Activated CD8-positive, alpha-beta memory T cell treated with anti-CD3 and anti-CD28 coated beads, Interleukin-2, amount 50 U/mL, for 48 hours (primary cell): ENCODE measurements at places on chromosomes 13 and 19.

DNA sequence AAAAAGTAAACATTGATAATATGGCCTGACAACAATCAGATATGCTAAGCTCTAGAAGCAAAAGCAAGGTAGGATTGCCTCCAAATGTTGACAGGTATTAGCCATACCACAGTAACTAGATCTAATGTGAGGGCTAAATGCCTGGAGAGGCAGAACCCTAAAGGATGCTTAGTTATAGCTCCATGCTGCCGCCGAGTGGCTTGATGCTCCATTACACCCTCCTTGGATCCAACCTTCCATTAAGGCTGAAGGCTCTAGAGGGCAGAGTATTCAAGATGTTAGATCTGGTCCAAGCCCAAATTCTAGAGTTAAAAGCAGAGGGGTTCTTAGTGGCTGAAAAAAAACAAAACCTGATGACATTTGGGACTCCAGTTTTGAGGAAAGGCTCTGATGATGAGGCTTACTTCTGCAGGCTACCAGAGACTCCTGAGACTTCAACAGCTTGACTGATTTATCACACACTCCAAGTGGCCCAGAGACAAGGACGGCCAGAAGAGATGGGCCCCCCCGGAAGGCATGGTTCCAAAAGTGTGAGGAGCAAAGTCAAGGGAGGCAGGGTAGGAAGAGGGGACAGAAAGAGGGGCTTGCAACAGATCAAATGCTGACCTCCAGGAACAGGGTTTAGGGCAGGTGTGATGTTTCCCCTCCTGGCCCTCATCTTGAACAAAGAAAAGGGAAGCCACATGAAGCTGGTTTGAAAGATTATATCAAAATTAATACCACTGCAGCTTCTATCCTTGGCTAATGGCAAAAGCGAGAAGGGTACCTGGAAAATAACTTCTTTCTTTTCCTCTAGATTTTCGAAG is 21.9 kb upstream of the CPB2 start:
- DNase-seq: peak; percentile 70

- DNase-seq: peak; percentile 69
Observed at GRCh38 chr19:11581740-11582139, 4.3 kb upstream of the ACP5 start.

DNA sequence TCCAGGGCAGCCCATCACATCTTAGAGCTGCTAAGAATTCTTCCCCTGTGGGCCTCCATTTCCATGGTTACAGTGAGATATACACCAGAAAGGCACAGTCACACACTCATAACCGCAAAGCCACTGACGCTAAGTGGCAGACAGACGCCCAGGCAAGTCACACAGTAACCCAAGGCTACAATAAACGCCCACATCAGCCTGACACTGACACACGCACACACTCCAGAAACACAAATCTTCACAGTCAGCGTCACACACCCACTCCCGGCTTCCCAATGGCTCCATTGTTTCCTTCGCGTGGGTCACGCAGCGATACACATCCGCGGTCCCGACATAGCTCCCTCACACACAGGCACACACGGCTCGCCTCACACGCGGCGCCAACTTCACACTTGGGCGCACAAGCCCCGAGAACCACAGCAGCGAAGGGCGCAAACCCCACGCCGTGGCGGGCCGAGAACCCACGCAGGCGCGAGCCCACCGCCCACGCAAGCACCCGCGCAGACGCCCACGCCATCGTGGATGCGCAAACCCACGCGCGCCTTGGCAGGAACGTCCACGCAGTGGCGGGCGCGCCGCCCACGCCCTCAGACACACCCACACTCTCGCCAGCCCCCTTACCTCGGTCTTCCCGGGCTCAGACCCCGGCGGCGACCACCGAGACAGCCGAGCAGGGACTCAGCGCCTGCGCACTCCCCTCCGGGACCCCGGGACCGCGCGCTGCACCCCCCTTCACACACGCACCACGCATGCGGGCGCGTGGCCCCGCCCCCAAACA is at the start of gene ZNF667:
TSS of gene ZNF667 (minus strand) at position 695 of the 778 bp plus-strand sequence. CDS start 14,975 bp downstream, outside the sequence.
- DNase-seq: peak; percentile 55

DNA sequence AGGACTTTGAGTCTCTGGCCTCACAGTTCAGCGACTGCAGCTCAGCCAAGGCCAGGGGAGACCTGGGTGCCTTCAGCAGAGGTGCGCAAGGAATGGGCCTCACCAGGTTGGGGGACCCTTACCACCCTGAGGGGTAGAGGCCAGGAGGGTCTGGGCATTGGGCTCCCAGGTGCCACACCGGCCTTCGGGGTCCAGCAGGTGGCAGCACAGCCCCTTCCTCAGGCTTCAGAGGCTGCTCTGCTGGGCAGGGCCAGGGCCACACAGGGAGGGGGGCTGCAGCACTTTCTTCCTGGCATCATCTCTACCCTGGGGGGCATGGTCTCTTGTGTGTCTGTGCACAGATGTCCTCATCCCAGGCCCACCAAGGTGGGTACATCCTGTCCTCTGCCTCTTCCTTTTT is 12.9 kb downstream of the PIN1 start:
- DNase-seq: peak; percentile 63

DNA sequence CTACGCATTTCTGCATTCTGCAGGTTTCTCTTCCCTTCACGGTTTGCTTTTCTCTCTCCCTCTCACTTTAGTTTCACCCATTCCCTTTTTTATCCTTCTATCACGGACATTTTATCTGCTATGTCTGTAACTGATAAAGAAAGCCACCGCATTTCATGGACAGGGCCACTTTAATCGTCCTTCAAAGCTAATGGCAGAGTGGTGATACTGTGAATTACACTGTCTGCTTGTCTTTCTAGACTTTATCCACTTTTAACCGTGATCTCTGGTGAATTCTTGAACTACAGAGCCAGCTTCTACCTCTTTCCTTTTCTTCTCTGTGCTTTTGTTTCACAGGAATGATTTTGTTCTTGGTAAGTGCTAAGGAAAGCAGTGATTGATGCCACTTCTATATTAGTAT is 760.4 kb downstream of the PCDH9 start:
- DNase-seq: no peak

- DNase-seq: peak; percentile 86
Observed at GRCh38 chr19:16070366-16070990, 5.8 kb upstream of the TPM4 start.

GRCh38 chr19:35009424-35010415 is 9.6 kb downstream of the GRAMD1A start:
- DNase-seq: no peak

- no peak for DNase-seq
Observed at GRCh38 chr13:30735025-30735871, at the start of gene ALOX5AP. Gene ALOX5AP (plus strand): TSS chr13:30735543. CDS start chr13:30735606, 63 bp downstream.

DNA sequence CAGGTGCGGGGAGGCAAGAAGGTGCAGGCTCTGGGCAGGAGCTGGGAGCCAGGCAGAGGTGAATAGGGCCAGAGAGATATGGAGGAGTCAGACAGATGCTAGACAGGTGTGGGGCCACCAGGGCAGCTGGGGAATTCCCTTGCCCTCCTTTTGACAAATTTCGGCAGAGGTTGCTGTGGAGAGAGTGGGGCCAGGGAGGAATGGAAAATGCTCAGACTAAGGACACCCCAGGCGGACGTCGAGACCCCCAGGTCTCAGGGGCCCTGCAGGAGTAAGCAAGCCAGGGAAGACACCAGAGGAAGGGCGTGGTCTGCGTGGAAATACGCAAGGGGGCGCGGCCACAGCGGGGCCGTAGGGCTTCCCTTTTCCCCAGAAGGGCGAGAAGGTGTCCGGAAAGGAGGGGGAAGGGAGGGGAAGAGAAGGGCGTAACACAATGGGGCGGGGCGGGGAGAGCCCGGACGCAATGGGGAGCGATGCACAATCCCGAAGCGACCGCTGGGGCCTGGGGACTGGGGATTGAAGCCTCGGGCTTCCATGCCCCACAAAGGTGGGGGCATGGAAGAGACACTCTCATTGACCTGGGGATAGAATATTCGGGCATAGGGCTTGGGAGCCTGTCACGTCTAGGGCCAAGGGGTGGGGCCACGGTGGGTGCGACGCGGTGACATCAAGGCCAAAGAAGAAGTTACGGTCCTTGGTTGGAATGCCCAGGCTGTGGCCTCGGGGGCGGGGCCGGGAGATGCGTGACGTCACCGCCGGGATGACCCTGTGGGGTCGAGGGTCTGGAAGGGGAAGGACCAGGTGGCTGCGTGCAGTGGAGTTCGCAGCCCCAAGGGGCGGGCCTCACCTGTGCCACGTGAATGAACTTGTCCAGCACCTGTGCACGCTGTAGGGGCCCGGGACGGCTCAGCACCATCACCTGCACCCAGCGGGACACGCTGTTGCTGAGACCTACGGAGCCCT is 8.2 kb downstream of the RASGRP4 start:
- DNase-seq: peak; percentile 79

DNA sequence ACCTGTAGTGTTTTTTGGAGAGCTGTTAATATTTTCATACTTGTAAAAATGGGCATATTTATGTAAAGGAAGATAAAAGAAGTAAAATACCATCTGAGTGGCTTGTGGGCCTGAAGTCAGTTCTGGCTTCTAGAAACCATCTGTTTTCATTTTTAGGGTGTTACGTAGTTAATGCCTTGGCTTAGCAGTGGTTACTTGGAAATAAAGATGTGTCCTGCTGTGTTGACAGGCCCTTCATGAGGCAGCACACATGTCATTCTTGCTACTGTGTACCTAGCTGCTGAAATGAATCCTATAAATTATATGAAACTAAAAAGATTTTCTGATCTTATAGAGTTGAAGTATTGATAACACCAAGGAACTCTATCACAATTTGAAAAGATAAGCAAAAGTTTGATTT is 16.0 kb downstream of the ILF3 start:
- no peak for DNase-seq

- DNase-seq: no peak
Observed at GRCh38 chr13:87080100-87080779, 590.9 kb upstream of the SLITRK5 start.

GRCh38 chr19:17951157-17951989 is 15.5 kb upstream of the KCNN1 start:
- no peak for DNase-seq

- DNase-seq: peak; percentile 62
Observed at GRCh38 chr19:41957838-41958366, 1.2 kb downstream of the RABAC1 start.

- DNase-seq: no peak
Observed at GRCh38 chr13:23386533-23386932, 47.0 kb downstream of the SACS start.

GRCh38 chr19:7692417-7693088 is 9.4 kb downstream of the FCER2 start:
- DNase-seq: no peak

GRCh38 chr13:90999401-90999800 is 348.1 kb upstream of the MIR17HG start:
- DNase-seq: no peak

GRCh38 chr13:37481011-37481884 is 117.3 kb downstream of the POSTN start:
- no peak for DNase-seq

GRCh38 chr19:35509861-35510625 is 3.4 kb downstream of the DMKN start:
- peak; percentile 95 for DNase-seq

- DNase-seq: no peak
Observed at GRCh38 chr13:26585136-26585535, 27.7 kb downstream of the WASF3 start.

- no peak for DNase-seq
Observed at GRCh38 chr19:55276720-55277430, 3.0 kb downstream of the HSPBP1 start.

- no peak for DNase-seq
Observed at GRCh38 chr19:30049226-30049625, 107.2 kb downstream of the URI1 start.

DNA sequence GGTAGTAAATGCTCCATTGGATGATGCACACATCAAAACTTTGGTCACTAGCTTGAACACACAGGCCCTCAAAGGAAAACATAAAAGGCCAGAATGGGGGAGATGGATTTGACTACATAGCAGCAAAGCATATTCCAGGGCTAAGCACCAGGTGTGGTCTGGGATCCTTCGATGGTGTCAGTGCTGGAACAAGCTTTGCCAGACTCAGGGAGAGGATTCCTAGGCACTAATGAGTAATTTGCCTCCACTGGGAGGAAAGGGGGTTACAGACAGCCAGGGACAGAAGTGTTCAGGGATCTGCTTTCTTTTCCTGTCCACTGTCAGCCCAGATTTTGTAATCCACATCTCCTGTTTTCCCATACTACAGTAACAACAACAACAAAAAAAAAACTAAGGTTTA is 157.2 kb upstream of the OBI1 start:
- DNase-seq: no peak

GRCh38 chr19:53158119-53158656 is 665 bp downstream of the ZNF347 start:
- peak; percentile 65 for DNase-seq

DNA sequence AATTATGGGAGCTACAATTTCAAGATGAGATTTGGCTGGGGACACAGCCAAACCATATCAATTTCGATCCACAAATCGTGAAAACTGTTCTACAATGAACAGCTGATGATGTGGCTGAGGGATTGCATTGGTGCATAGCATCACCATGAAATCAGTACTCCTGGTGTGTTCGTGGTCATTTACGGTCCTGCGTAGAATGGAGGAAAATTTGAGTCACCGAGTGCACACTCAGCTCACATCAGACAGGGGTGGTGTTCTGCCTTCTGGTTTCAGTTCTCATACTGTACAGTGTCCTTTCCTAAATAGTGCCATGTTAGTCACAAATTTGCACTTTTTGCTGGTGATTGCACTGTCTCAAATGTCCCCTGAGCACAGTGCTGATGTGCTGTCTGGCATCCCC is 39.2 kb downstream of the MYH14 start:
- DNase-seq: no peak

DNA sequence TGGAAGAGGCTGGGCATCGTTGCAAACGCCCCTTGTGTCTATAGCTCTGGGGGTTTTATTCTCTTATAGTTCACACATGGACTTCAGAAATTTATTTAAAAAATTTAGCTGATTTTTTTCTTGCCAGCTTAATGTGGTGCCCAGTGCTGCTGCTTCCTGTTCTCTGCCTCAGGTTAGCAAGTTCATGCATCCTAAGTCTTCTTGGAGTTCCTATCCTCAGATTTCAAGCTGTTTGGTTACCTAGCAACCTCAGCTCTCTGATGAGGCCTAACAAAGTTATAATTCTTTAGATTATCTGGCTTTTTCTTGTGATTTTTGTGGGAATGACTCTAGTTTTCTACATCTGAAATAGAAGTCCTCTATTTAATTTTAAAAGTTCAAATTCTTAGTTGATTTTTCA is 250.9 kb downstream of the MAB21L1 start:
- DNase-seq: no peak

DNA sequence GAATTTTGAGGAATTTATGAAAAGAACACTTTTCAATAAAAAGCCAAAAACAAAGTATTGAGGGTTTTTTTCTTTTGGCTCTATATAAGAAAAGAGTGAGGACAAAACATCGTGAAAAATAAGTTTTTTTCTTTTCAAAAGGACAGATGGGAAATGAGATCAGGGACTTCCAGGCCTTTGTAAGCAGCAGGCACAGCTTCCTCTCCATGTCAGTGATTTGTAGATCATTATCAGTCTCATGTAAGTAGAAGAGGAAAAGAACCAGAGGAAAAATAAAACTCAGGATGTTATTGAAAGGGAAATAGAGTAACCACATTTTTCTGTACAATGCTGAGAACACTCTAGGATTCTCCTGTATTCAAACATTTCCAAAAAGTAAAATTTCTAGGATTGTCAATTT is 29.9 kb downstream of the DOCK9 start:
- DNase-seq: no peak
